ENCODE measurements at places on chromosomes 7 and 10.

GRCh38 chr7:138924501-138925225 lies 56.5 kb downstream of the KIAA1549 start:
- DNase-seq, result no peak

- peak; percentile 47 for DNase-seq
Observed at GRCh38 chr10:6398399-6398798, 181.7 kb downstream of the PRKCQ start.

- DNase-seq, result no peak
Observed at GRCh38 chr7:110400411-110400810, 690.5 kb upstream of the LRRN3 start.

DNA sequence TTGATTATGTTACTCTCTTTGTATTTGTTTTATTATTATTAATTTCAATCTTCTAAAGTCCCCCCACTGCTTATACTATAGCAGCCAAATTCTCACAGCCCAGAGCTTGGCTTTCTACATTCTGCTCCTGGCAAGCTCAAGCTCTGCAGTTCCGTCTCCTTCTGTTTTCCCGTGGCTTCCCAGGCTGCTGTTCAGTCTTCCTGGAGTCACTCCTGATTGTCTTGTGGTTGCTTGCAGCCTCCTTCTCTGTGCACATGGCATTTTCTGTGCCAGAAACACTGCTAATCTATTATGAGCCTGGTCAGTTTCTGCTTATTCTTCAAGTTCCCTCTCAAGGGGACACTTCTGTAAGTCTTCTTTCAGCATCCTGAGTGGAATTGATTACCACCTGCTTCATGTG lies 533.7 kb upstream of the IGFBP3 start:
- DNase-seq, result no peak

GRCh38 chr7:100358027-100358856 lies at the start of gene PILRB:
PILRB (plus strand) TSS chr7:100358117; CDS start chr7:100358303, 186 bp downstream.
- DNase-seq, result peak; percentile 40

DNA sequence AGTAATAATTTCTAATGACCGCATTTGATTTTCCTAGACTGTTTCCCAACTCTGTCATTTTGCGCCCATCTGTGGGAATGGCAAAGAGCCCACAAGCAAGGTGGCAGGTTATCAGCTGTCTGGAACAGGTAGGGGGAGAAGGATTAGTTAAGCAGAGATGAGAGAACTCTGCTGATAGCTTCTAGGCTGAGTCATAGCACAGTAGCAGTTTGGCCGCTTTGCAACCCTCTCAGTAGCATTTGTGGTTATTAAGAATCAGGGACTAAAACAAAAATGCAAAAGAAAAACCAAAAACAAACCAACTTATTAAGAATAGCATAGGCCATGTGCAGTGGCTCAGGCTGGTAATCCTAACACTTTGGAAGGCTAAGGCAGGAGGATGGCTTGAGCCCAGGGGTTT lies 602.7 kb upstream of the SORCS1 start:
- DNase-seq, result no peak

- no peak for DNase-seq
Observed at GRCh38 chr7:144452064-144452463, 48.6 kb upstream of the NOBOX start.

DNA sequence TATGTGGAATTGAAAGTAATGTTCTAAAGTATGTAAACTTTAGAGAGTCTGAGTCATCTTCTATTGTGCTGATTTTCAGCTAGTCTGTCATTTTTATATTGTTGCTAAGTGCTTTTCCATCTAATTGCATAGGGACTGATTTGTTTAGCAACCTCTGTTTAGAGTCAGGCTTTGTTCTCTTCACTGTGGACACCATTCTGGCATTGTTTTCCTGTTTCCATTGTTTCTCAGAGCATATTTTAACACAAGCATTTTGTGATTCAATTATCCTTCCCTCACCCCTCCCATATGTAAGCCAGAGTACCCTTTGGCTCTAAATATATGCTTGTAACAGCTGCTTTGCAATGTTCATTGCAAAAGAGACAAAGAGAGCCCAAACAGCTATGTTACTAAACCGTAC lies 748.4 kb upstream of the PHF14 start:
- DNase-seq, result no peak

- no peak for DNase-seq
Observed at GRCh38 chr7:4948402-4948801, 10.6 kb downstream of the MMD2 start.

- DNase-seq, result no peak
Observed at GRCh38 chr10:118763202-118763988, 8.6 kb upstream of the CACUL1 start.

GRCh38 chr10:69403066-69403465 lies 13.7 kb downstream of the TACR2 start:
- DNase-seq, result no peak

DNA sequence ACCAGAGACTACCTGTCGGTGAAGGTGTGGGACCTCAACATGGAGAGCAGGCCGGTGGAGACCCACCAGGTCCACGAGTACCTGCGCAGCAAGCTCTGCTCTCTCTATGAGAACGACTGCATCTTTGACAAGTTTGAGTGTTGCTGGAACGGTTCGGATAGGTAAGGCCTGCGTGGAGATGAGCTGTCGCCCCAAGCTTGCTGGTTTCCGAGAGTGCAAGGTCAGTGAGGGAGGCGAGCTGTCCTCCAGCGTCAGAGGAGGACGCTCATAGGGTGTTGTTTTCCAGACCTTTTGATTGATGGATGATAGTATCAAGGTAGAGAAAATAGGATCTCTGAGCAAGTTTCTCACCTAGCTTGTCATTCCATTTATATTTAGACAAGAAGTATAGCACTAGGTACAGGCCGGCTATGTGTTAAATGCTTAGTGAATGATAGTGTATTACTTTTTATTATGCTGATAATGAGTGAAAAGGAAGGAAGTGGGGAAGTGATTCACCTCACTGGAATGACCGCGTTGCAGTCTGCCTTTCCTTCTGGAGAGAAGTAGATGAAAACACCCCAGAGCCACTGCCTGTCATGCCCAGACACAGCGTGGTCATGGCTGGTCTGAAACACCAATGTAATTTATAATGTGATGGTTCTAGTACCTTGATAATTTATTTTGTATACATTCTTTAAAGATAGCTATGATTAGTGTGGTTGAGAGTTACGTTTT lies 33.9 kb downstream of the BNIP3 start:
- no peak for DNase-seq

- DNase-seq, result no peak
Observed at GRCh38 chr7:84548366-84549365, 354.1 kb upstream of the SEMA3A start.

- DNase-seq, result peak; percentile 96
Observed at GRCh38 chr10:80459047-80459865, 5.1 kb downstream of the TSPAN14 start.

DNA sequence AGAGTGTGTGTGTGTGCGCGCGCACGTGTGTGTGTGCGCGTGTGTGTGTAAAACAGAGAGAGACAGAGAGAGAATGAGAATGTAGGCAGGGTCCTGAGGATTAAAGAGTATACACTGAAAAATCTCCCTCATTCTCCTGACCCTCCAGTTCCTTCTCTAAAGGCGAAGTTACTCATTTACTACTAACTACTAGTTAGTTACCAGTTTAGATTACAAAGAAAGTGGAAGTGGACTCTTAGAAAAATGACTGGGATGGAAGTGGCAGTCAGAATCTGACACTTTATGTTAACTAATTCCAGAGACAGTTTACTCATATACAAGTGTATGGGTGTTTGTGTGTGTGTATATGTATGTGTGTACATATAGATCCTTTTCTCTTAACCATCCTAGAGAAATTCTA lies 146.5 kb upstream of the LRRN3 start:
- DNase-seq, result no peak

- DNase-seq, result no peak
Observed at GRCh38 chr7:32217341-32218153, 147.3 kb upstream of the PDE1C start.

GRCh38 chr7:129746857-129747529 lies 135.5 kb downstream of the NRF1 start:
- DNase-seq, result no peak

GRCh38 chr10:60171436-60172013 lies 218.2 kb downstream of the ANK3 start:
- DNase-seq, result no peak

GRCh38 chr10:11783558-11783865 lies 39.6 kb upstream of the PROSER2 start:
- DNase-seq, result no peak

- no peak for DNase-seq
Observed at GRCh38 chr10:68007356-68007755, 67.7 kb downstream of the HERC4 start.

DNA sequence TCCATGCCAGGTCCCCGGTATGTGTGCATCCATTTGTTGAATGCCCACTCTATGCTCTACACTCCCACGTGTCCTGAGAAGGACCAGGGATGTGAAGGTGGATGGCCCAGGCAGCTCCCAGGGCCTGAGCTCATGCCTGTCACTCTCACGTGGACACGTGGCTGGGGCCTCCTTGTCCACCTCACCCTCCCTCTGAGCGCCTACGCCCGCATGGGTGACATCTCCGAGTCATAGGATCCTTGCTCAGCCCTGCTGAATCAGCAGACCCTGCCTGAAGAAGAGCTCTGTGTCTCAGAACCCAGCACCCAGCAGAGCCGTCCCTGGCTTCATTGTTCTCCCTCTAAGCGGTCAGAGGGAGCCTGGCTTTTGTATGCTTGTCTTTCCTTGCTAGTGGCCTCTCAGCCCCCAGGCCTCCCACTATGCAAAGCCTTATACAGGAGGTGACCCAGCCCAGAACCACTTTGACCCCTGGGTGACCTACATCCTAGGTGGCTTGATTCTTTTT lies 107.9 kb upstream of the PPIF start:
- peak; percentile 57 for DNase-seq

- no peak for DNase-seq
Observed at GRCh38 chr10:119541459-119542356, 811 bp downstream of the RGS10 start.

DNA sequence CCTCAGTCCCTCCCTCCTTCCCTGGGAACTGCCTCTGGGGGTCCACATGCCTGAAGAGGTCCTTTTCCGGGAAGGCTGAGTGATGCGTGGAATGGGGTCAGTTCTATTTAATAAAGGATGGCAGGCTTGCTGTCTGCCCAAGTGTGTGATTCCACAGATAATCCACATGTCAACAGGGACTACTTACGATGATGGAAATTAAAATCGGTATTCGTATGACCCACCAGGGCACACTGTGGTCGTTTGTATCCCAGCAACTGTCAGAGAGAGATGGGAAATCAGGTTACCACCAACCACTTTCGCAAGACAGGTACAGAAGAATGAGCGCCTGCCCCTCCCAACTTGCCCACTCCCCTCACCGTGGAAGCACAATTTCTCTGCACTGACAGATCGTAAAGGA lies 110.3 kb downstream of the VIPR2 start:
- no peak for DNase-seq

- no peak for DNase-seq
Observed at GRCh38 chr10:122276611-122277208, 5.6 kb downstream of the BTBD16 start.

- no peak for DNase-seq
Observed at GRCh38 chr10:114257498-114257897, 18.4 kb downstream of the VWA2 start.

GRCh38 chr7:41973202-41973730 lies 263.7 kb downstream of the GLI3 start:
- DNase-seq, result no peak

DNA sequence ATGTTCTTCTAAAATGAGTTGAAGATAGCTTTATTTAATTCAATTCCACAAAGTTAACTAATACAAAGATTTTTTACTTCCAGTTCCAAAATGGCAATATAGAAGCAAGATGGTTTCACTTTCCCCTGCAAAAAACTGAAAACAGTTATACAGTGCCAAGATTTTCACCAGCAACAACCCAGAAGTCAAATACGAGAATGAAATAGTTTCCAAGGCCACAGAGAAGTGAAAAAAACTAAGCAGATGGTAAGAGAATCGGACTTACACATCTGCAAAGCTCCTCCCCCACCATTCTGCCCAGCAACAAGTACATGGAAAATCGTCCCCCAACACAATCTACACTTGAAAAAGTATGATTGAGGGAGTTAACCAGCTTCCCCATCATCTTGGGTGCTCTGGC lies 30.3 kb upstream of the KEL start:
- DNase-seq, result no peak

DNA sequence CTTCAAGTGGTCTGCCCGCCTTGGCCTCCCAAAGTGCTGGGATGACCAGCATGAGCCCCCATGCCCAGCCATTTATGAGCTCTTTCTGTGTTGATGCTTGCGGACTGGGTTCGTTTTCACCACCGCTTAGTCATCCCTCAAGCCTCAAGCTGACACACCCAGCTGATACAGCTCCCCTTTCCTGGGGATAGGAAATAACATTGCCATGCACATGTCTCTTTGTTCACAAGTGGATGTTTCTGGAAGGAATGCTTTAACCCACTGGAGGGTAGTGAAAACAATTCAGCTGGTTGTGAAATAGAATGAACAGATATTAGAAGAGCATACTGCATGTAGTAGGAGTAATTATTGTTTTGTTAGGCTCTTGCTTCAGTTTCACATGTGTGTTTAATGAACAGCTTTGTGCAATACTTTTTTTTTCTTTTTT lies 8.5 kb upstream of the METTL27 start:
- peak; percentile 84 for DNase-seq
